Kidney (tissue), 22 donors: ENCODE measurements at places on chromosomes 16 and 17. TPM values are rescaled to one million over a fixed set of nuclear protein-coding genes. Genes with fewer than 3 reads are reported as not detected.

Gene MYO15A
- total RNA-seq, result 1.3 TPM

DNA sequence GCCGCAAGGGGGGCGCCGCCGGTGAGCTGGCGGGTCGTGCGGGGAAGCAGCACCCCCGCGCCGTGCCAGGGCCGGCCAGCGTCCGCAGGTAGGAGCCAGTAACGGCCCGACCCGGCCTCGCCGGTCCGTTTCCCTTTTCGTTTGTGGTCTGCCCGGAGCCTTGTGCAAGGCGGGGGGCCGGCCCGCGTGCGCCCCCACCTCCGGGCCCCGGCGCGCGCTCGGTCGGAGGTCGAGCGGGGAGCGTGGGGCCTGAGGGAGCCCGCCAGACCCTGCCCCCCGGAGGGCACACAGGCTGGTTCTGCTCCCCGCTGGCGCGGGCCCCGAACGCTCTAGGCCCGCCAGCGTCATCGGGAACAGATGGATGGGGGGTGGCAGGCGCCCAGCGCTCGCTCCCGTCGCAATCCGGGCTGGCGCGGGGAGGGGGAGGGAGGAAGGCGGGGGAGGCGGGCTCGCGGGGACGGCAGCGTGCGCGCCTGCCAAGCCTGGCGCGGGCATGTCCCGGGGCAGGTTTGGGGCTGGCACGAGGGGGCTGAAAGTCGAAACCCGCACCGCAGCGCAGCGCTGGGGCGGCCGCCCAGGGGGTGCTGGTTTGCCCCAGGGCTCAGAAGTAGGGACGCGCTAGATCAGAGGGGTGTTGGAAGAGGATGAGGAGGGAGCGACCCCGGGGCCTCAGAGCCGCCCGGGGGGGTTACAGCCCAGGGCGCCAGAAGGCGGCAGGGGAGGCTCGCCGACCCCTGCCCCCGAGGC, 1.5 kb upstream of the GSE1 start:
- DNase-seq, result peak; percentile 89
- peak overlapping the region; percentile 91 for H3K27ac ChIP-seq
- no peaks in the 10 kb centered on the region for H3K27me3 ChIP-seq
- no peak overlapping the region for H3K4me3 ChIP-seq
- H3K4me1 ChIP-seq, result no peaks in the 10 kb centered on the region

- no peak overlapping the region for H3K4me3 ChIP-seq
- no peaks in the 10 kb centered on the region for H3K4me1 ChIP-seq
- H3K36me3 ChIP-seq, result no peaks in the 10 kb centered on the region
- H3K27me3 ChIP-seq, result no peaks in the 10 kb centered on the region
These were observed 339.2 kb downstream of the WWOX start for GRCh38 chr16:78438632-78439031.

- H3K4me1 ChIP-seq, result no peaks in the 10 kb centered on the region
- H3K4me3 ChIP-seq, result no peak overlapping the region
- no peak overlapping the region for H3K27ac ChIP-seq
- no peaks in the 10 kb centered on the region for H3K36me3 ChIP-seq
- DNase-seq, result no peak
These were observed 29.5 kb downstream of the MPRIP start for GRCh38 chr17:17071531-17072360.

DNA sequence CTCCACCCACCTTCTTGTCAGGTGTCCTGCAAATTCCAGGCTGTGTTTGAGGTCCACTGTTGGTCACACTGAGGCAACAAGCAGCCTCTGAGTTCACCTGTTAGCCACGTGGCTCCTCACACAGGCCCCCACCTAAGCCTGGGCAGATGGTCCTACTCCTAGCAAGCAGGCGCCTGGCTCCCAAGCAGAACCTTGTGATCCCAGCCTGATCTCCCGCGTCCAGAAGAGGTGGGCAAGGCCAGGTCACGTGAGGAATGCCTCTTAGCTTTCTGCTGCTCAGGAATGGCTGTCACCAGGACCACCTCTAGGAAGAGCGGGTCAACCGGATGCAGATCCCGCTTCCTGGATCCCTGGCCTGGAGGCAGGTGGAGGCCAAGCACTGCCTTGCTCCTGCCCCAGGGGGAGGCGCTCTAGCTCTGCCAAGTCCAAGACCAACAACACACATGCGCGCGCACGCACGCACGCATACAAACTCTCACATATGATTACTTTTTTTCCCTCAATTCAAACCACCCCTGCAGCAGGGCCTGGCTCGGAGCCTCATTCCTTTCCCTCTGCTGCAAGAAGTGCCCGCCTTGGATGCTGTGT, 9.5 kb downstream of the CYB561 start:
- no peaks in the 10 kb centered on the region for H3K36me3 ChIP-seq
- DNase-seq, result no peak
- H3K27ac ChIP-seq, result no peak overlapping the region
- no peaks in the 10 kb centered on the region for H3K27me3 ChIP-seq

DNA sequence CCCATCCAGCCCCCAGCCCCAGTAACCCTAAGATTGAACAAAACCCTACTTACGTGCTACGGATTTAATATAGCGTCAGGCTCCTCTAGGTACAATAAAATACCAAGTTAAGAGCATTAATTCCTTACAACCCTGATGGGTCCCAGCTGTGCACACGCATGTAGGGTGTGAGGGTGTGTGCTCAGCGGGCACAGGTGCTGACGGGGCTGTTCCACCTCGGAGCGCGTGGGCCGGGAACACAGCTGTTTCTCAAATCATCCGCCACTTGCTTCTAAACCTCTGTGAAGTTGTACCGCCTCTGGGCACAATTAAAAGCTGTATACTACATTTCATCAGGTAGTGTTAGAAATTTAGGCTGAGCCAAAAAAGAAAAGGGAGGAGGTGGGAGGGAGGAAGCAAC, 478.6 kb downstream of the MAF start:
- H3K36me3 ChIP-seq, result no peaks in the 10 kb centered on the region
- H3K4me3 ChIP-seq, result no peak overlapping the region
- no peaks in the 10 kb centered on the region for H3K4me1 ChIP-seq
- no peaks in the 10 kb centered on the region for H3K27me3 ChIP-seq

DNA sequence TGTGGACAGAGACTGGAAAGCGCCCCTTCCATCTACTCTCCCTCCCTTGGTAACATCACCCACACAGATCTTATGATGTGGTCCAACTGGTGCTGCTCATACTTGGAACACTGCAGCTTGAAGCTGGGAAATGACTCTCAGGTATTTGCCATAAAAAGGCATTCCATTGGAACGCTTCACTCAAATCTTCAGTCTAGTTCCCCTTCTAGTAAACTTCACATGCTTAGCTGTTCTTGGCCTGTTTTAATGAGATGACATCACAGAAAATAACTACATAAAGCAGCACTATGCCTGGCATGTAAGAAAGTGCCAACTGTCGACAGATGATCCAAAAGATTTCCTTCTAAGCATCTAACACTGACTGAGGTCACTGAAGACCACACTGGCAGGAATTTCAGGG, 9.3 kb downstream of the ZNF263 start:
- H3K36me3 ChIP-seq, result peaks cover 45% of the 10 kb centered on the region
- no peak overlapping the region for H3K27ac ChIP-seq
- DNase-seq, result no peak
- H3K27me3 ChIP-seq, result no peaks in the 10 kb centered on the region
- no peaks in the 10 kb centered on the region for H3K4me1 ChIP-seq

Gene KRTAP9-4
- not detected for total RNA-seq

Gene STH
- not detected for total RNA-seq

Gene KLHL10
- total RNA-seq, result 0.28 TPM

DNA sequence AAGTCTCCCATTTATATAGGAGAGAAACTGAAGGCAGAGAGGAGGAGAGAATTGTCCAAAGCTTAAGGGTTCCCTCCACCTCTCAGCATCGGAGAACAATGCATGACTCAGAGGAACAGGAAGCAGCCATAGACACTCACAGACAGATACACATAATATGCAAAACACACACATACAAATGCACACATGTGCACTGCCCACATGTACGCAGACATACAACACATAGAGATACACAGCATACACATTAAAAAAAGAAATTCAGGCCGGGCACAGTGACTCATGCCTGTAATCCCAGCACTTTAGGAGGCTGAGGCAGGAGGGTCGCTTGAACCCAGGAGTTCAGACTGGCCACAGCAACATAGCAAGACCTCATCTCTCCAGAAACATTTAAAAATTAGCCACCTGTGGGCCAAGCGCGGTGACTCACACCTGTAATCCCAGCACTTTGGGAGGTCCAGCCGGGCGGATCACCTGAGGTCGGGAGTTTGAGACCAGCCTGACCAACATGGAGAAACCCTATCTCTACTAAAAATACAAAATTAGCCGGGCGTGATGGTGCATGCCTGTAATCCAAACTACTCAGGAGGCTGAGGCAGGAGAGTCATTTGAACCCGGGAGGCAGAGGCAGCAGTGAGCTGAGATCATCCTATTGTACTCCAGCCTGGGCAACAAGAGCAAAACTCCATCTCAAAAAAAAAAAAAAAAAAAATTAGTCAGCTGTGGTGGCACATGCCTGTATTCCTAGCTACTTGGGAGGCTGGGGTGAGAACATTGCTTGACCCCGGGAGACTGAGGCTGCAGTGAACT, 11.3 kb downstream of the ERAL1 start:
- DNase-seq, result no peak
- no peaks in the 10 kb centered on the region for H3K36me3 ChIP-seq
- H3K4me3 ChIP-seq, result no peak overlapping the region
- H3K4me1 ChIP-seq, result no peaks in the 10 kb centered on the region
- H3K27ac ChIP-seq, result no peak overlapping the region
- H3K27me3 ChIP-seq, result no peaks in the 10 kb centered on the region
